ENCODE measurements at places on chromosomes 7 and 10. TPM values are rescaled to one million over a fixed set of nuclear protein-coding genes. Genes with fewer than 3 reads are reported as not detected.
A peak's percentile ranks its signal among the peaks of the same experiment; 100 is the strongest.

The CRHR2 gene
- total RNA-seq: 0.51 TPM

DNA sequence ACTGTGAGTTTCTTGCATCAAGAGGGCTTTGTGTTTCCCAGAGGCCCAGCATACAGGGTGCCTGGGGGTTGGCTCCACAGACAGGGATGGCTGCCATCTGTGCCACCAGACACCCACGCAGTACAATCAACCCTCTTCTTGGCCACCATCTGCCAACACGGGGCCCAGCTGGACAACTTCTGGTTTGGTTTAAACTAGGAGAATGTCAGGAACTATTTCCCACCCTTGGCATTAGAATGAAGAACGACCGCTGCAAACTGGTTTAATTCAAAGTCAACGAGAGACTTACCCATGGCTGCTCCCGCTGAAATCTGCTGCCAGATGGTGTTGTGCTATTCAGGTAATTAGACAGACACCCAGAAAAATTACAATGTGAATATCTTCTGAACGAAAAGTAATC lies 27.8 kb downstream of the NMT2 start:
- DNase-seq: no peak

DNA sequence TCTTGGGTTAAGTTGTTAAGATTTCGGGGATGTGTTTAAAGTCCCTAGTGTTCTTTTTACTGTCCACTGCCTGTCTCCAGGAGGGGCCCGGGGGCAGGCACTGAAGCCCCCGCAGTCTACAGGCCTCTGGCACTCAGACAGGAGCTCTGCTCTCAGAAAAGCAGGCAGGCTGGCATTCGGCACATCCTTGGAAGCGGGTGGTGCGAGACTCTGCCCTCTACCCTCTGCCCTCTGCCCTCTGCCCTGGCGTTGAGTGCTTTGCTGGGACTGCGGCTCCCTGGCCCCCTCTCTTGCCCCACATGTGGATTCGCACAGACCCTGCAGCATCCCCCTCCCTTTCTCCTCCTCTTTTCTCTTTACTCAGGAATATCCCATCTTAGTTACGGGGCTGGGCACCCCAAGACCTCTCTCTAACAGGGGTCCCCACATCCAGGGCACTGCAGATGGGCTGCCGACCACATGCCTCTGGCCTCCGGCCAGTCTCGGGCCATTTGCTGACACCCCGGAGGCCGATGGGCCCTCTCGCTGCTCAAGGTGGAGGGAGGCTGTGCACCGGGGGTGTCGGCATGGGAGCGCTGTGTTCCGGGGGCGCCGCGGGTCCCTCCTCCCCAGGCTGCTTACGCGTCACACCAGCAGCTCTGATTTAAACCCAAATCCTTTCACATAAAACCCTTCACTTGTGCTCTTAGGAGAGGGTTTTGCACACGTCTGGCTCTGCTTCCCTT lies 479.9 kb downstream of the DNAJB6 start:
- no peak for DNase-seq

DNA sequence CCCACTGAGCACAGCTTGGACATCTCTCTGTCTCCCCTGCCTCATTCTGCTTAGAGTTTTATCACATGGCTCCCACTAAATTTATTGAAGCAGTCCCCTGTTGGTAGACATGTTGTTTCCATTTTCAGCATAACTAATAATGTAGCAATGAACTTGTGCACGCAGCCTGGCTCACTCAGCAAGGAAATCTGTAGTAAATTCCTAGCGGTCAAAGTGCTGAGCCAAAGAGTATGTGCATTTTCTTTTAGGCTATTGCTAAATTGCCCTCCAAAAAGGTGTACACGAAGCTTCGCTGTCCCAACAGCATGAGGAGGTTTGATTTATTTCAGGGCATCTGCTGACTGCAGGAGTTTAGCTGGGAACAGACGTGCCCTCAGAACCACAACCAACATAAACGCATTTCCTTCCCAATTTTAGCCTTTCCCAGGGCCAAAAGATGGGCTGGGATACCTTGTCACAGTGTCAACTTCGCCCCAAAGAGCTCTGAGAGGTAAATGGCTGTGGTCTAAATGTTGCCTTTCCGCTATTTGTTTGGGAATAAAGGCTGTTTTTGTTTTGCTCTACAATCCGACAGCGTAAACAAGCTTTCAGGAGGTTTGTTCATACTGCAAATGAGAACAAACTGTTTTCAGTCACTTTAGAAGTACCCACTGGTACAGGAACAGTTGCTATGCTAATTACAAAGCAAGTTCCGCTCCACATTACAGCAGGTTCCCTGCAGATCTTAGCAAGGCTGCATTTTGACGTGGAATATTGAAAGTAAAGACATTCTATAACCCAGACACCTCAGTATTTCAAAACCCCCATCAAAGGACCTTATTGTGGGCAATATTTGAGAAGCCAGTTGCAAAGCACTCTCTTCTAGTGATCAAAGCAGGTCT lies 16.8 kb downstream of the VSIR start:
- DNase-seq: no peak

DNA sequence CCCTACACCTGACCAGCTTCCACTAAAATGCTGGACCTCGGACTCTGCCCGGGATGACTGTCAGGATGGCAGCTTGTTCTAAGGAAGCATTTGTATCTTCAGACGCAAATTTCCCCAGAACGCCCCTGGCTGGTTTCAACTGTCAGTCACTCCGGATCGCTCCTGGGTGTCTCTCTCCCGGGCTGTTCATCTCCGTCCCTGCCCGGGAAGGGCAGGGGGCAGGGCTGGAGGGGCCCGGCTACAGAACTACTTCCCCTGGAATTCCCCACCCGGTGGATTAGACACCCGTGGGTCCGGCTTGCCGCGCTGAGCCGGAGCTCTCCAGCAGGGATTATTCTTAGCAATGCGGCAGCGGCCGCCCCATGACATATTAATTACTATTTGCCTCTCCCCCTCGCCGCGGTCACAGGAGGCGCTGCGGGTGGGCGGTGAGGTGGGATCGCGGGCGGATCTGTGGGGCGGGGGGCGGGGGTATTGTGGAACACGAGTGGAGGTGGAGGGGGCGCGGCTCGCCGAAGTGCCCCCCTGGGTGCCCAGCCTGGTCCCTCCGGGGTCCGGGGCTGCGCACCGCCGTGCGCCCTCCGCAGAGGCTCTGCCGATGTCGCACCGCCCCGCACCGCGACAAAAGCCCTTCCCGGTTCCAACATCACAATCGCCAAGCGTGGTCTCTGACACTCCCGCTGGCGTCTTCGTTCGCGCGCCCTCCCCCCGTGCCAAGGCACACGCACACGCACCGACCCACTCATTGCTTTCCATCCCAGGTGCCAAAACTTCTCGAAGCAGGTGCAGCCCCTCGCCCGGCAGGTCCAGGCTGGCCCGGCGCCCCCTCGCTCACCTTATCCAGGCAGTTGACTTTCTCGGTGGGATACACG lies 276.1 kb upstream of the NEBL start:
- peak; percentile 38 for DNase-seq
